ENCODE measurements at places on chromosomes 5 and 9. TPM values are rescaled to one million over a fixed set of nuclear protein-coding genes. Genes with fewer than 3 reads are reported as not detected.

DNA sequence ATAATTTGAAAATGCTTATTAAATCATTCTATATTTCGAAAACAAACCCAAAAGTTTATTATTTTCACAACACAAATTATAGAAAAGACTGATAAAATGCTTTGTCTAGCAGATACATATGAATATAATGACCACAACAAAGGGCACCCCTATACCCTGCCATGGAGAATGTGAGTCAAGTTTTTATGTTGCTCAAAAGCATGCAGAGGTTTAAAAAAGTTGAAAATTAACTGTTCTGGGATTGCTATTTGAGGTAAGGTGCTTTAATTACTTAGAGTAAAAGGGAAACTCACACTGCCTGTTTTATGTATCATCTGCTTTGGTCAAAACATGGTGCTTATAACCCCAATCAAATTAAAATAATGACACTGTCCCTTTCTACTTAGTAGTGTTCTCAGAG is 41.0 kb downstream of the MLANA start:
- no peak for ATAC-seq

GRCh38 chr5:125926172-125926571 is 497.0 kb upstream of the GRAMD2B start:
- ATAC-seq, result no peak

DNA sequence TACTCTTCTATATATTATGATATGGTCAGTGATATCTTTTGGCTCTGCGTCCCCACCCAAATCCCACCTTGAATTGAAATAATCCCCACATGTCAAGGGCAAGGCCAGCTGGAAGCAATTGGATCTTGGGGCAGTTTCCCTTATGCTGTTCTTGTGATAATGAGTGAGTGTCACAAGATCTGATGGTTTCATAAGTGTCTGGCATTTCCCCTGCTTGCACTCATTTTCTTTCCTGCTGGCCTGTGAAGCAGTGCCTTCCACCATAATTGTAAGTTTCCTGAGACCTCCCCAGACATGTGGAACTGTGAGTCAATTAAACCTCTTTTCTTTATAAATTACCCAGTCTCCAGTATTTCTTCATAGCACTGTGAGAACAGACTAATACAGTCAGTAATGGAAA is 45.0 kb upstream of the TNC start:
- no peak for ATAC-seq

DNA sequence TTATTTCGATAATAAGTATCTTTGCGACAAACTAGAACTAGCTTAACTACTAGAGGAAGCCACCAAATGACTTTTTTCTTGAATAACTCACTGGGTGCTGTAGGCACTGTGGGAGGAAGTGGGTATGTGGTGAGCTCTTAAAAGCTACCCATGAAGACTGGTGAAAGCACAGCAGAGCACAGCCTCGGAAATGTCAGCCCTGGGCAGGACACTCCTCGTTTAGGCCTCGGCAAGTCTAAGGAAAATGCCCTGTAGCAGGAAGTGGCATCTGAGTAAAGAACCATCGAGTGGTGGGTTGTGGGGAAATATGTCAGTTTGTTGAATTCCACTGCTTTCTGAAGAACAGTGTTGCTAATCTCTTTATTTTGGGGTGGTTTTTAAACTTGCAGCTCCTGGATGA is 44.0 kb upstream of the NCS1 start:
- peak; percentile 88 for ATAC-seq

The TRIP13 gene
- 45.0 TPM for total RNA-seq

The KIAA1958 gene
- 10.0 TPM for total RNA-seq

The IL4 gene
- total RNA-seq, result not detected

The TRAF1 gene
- total RNA-seq, result 71.4 TPM

Data from activated T-helper 17 cell treated with anti-CD3 and anti-CD28 coated beads, Interleukin-2, amount 50 U/mL, for 72 hours (primary cell).